ENCODE measurements at places on chromosomes 5 and 9.

- no peak for DNase-seq
- H3K4me1 ChIP-seq, result no peaks in the 10 kb centered on the region
- H3K4me3 ChIP-seq, result no peak overlapping the region
- no peak overlapping the region for H3K27ac ChIP-seq
- H3K36me3 ChIP-seq, result no peaks in the 10 kb centered on the region
These were observed 166.4 kb downstream of the PRR16 start for GRCh38 chr5:120630550-120630949.

- H3K36me3 ChIP-seq, result no peaks in the 10 kb centered on the region
- peaks cover 2% of the 10 kb centered on the region for H3K27me3 ChIP-seq
- no peaks in the 10 kb centered on the region for H3K4me1 ChIP-seq
- no peak overlapping the region for H3K27ac ChIP-seq
- no peak overlapping the region for H3K4me3 ChIP-seq
- DNase-seq, result no peak
These were observed 91.2 kb upstream of the CPEB4 start for GRCh38 chr5:173796721-173797495.

- no peak overlapping the region for H3K27ac ChIP-seq
- H3K4me1 ChIP-seq, result no peaks in the 10 kb centered on the region
- no peaks in the 10 kb centered on the region for H3K27me3 ChIP-seq
- DNase-seq, result no peak
These were observed 118.2 kb downstream of the VCAN start for GRCh38 chr5:83589786-83590185.

DNA sequence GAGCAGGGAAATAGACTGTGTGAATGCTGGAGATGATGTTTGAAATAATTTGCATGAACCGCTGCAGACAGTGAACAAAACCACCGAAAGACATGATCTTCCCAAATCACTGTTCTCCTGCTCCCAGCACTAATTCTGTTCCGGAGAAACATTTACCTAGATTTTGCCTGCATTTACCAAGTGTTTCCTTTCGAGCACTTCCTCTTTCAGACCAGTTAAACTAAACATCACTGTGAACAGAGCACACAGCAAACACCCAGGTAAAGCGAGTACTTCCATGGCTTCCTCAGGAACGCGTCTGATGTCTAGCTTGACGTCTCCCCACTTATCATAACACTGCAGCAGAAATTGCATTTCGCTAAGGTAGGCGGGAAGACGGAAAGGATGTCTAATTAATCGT is 45.1 kb upstream of the PTCH1 start:
- no peaks in the 10 kb centered on the region for H3K36me3 ChIP-seq
- peaks cover 32% of the 10 kb centered on the region for H3K27me3 ChIP-seq
- H3K27ac ChIP-seq, result no peak overlapping the region
- no peak for DNase-seq
- no peak overlapping the region for H3K4me3 ChIP-seq

GRCh38 chr5:171797543-171797942 is 11.9 kb downstream of the SMIM23 start:
- H3K27me3 ChIP-seq, result peaks cover 5% of the 10 kb centered on the region
- H3K4me1 ChIP-seq, result no peaks in the 10 kb centered on the region
- DNase-seq, result no peak
- no peaks in the 10 kb centered on the region for H3K36me3 ChIP-seq
- no peak overlapping the region for H3K4me3 ChIP-seq

GRCh38 chr9:136606687-136607333 is 55.9 kb upstream of the EGFL7 start:
- peaks cover 2% of the 10 kb centered on the region for H3K4me1 ChIP-seq
- H3K27ac ChIP-seq, result no peak overlapping the region
- no peak overlapping the region for H3K4me3 ChIP-seq
- H3K36me3 ChIP-seq, result no peaks in the 10 kb centered on the region
- H3K27me3 ChIP-seq, result peaks cover 5% of the 10 kb centered on the region

- H3K27me3 ChIP-seq, result no peaks in the 10 kb centered on the region
- no peak overlapping the region for H3K27ac ChIP-seq
- H3K4me3 ChIP-seq, result no peak overlapping the region
These were observed 118.4 kb downstream of the OXCT1 start for GRCh38 chr5:41751867-41752266.

GRCh38 chr5:58105836-58106235 is 354.1 kb downstream of the PLK2 start:
- DNase-seq, result no peak
- H3K4me3 ChIP-seq, result no peak overlapping the region
- no peaks in the 10 kb centered on the region for H3K27me3 ChIP-seq
- no peaks in the 10 kb centered on the region for H3K4me1 ChIP-seq
- no peaks in the 10 kb centered on the region for H3K36me3 ChIP-seq

GRCh38 chr9:121998513-121999049 is 94.5 kb downstream of the TTLL11 start:
- no peaks in the 10 kb centered on the region for H3K36me3 ChIP-seq
- no peak overlapping the region for H3K4me3 ChIP-seq
- no peak overlapping the region for H3K27ac ChIP-seq

DNA sequence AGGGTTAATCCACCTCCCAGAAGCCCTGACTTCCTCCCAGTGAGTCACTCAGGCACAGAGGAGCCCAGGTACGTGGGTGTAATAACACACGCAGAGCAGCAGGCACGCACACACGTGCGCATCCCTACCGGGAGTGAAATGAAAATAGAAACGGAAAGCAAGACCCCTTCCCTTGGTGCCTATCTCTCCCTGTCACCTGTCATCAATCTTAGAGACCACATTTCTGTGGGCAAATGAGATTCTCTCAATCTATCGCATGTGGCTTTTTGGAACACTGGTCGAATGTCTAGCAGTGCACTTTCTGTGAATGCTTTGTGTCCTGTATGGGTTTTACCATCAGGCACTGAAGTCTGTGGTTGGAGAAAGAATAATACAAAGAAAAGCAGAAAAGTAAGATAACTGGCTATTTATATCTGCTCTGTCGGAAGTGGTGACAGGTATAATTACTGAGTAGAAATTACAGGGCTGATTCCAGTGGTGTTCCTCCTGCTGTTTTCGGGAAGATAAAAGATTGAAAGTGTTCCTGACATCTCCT is 137.7 kb upstream of the GRIA1 start:
- H3K27me3 ChIP-seq, result peaks cover 19% of the 10 kb centered on the region
- DNase-seq, result peak; percentile 80
- H3K27ac ChIP-seq, result peak overlapping the region; percentile 25
- peak overlapping the region; percentile 72 for H3K4me3 ChIP-seq

GRCh38 chr9:118003240-118003639 is 299.0 kb downstream of the TLR4 start:
- H3K27me3 ChIP-seq, result no peaks in the 10 kb centered on the region
- H3K4me1 ChIP-seq, result no peaks in the 10 kb centered on the region
- no peak overlapping the region for H3K27ac ChIP-seq
- H3K36me3 ChIP-seq, result no peaks in the 10 kb centered on the region
- DNase-seq, result no peak

- DNase-seq, result no peak
- H3K27ac ChIP-seq, result no peak overlapping the region
- H3K4me3 ChIP-seq, result no peak overlapping the region
- H3K36me3 ChIP-seq, result peaks cover 9% of the 10 kb centered on the region
- no peaks in the 10 kb centered on the region for H3K27me3 ChIP-seq
These were observed 63.3 kb downstream of the RASGRF2 start for GRCh38 chr5:81023261-81023970.

All from activated CD4-positive, alpha-beta T cell treated with anti-CD3 and anti-CD28 coated beads, Interleukin-2, amount 10 ng/mL, durations not matched to agents 24 days and 14 days (primary cell).